Fibroblast of upper back skin (primary cell): ENCODE measurements at places on chromosomes 1 and 21.
A peak's percentile ranks its signal among the peaks of the same experiment; 100 is the strongest.

GRCh38 chr1:161946071-161946987 lies 77.3 kb downstream of the OLFML2B start:
- peak; percentile 91 for DNase-seq

GRCh38 chr1:246753670-246754535 lies 29.7 kb downstream of the SCCPDH start:
- DNase-seq: peak; percentile 66

DNA sequence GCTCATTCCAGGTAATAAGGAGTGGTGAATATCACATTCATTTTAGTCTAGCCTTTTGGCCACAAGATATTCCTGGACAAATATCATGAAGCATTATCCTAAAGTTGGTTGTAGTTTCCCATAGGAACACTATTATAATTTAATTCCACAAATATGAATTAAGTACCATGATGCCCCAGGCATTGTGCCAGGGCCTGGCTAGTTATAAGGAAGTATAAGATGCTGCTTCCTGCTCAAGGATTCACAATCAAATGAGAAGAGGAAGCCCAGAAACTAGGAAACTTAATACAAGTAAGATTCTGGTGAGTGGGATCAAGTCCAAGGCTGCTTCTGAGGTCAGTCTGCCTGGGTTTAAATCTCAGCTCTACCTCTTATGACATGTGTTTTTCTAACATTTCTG lies 30.6 kb upstream of the ZP4 start:
- no peak for DNase-seq

DNA sequence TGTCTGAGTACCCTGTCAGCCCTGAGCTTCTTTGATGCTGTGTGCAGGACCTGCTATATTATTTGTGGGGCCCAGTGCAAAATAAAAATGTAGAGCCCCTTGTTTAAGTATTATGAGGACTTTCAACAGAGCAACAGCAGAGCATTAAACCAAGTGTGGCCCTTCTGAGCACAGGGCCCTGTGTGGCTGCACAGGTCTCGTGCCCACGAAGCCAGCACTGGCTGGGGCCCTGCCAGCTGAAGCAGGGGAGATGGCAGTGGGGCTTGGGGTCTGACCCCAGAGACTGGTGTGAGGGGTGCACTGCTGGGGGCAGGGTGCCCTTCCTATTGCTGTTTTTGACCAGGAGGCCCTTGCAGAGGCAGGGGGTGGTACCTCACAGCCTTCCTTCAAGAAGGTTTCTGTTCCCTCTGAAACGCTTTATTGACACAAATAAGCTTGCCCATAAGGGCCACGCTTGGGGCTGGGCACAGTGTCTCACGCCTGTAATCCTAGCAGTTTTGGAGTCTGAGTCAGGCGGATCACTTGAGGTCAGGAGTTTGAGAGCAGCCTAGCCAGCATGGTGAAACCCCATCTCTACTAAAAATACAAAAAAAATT lies 2.2 kb upstream of the SEMA4A start:
- no peak for DNase-seq

DNA sequence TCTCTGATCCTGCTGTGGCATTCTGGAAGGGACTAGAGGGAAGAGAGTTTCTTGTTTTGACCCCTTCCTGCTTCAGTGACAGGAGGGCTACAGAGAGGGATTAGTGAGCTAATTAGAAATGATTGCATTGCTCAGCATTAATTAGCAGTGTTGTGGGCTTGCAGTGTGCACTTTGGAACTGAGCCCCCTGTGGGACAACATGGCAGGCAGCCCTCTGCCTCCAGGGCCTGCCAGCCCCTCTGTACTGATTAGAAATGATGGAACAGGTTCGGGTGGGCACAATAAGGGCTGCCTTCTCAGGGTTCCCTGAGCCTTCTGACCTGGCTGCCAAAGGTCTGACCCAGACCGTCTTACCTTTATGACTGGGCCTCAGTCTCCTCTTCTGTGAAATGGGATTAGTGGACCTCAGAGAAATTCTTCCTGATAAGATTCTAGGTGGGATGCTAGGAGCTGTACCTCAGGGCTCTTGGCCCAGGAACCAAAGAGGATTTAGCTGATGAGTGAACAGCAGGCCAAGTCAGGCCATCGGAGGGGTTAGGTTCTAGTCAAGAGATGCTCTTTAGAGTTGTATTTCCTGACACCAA lies 39.6 kb downstream of the TMEM53 start:
- DNase-seq: no peak

DNA sequence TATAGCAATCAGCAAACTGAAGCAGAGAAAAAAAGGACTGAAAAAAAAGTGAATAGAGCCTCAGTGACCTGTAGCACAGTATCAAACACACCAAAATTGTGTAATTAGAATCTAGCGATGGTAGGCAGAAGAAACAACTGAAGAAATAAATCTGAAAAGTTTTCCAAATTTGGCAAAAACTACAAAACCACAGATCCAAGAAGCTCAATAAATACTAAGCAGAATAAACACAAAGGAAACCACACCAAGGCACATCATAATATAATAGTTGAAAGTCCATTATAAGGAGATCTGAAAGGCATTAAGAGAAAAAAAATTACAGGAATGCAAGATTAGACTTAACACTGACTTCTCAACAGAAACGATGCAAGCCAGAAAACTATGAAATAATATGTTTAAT lies 7.1 kb upstream of the IL12RB2 start:
- peak; percentile 22 for DNase-seq
